ENCODE measurements at places on chromosomes 13 and 19.

DNA sequence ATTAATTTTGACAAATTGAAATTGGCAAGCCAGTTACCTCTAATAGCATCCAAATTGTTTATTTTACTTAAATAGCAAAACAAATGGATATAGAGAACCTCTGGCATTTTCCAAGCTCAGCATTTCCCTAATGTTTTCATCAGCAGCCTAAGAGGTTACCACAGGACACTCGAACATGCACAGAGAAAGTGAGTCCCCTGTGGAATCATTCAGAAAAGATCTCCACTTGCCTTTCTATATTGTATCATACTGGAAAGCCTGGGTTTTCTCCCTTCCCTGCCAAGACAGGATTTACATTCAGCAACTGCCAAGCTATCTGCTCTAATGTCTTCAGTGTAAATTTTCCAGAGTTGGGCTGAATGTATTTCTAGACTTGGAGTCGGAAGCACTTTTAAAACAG, 188.9 kb downstream of the KCTD12 start:
- DNase-seq = peak; percentile 7

DNA sequence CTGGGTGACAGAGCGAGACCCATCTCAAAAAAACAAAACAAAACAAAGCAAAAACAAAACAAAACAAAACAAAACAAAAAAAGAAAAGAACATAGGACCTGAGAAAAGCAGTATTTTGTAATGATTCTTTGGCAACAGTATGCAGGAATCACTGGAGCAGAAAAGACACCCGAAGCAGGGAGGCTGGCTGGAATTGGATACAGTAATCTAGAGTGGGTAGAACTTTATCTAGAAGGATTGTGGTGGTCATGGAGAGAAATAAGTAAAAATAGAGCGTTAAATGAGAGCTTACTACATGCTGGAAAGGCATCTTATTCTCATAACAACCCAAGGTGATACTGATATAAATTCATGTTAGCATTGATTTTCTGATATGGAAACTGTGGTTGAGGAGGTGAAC, 51.2 kb downstream of the KLF5 start:
- no peak for DNase-seq

GRCh38 chr19:49326165-49326704, 1.2 kb upstream of the SLC6A16 start:
- peak; percentile 22 for DNase-seq

GRCh38 chr13:87169337-87169736, 501.8 kb upstream of the SLITRK5 start:
- DNase-seq = no peak

DNA sequence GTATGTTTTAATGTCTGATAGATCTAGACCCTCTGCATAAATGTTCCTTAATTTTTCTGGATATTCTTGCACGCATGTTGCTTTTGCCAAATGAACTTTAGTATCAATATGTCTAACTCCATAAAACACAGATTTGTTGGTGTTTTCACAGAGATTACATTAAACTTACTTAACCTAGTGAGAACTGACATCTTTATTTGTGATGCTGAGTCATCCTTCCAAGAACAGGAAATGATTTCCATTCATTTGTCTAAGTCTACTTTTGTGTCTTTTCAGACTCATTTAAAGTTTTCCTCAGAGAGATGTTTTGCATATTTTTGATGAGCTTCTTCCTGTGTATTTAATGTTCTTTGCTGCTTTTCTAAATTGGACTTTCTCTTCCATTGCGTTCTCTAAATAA, 184.0 kb downstream of the SLC7A1 start:
- no peak for DNase-seq

DNA sequence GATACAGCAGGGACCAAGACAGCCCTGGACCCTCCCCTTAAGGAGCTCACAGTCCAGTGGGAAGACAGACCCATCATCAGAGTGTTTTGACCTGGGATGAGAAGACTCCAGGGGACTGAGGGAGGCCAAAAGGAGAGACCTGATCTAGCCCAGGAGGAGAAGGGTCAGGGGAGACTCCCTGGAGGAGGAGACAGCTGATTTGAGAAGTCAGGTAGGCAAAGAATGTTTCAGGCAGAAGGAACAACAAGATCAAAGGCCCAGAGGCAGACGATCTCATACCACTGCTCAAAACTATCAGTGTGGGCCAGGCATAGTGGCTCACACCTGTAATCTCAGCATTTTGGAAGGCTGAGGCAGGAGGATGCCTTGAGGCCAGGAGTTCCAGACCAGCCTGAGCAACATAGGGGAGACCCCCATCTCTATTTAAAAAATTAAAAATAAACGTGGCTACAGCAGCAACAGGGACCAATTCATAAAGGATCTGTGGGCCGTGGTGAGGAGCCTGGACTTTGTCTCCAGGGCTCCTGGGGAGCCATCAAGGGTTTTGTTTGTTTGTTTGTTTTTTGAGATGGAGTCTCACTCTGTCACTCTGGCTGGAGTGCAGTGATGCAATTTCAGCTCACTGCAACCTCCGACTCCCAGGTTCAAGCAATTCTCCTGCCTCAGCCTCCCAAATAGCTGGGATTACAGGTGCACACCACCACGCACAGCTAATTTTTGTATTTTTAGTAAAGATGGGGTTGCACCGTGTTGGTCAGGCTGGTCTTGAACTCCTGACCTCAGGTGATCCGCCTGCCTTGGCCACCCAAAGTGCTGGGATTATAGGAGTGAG, 2.2 kb upstream of the COX6B1 start:
- no peak for DNase-seq

- no peak for DNase-seq
Measured at GRCh38 chr13:105643966-105644365, 891.5 kb downstream of the EFNB2 start.

GRCh38 chr13:50636007-50636704, 207.3 kb downstream of the DLEU7 start:
- DNase-seq = no peak
